ENCODE measurements at places on chromosomes 12 and 14. TPM values are rescaled to one million over a fixed set of nuclear protein-coding genes. Genes with fewer than 3 reads are reported as not detected.

Gene NPAS3
- total RNA-seq, result 2.8 TPM

Gene KRT82
- not detected for total RNA-seq

DNA sequence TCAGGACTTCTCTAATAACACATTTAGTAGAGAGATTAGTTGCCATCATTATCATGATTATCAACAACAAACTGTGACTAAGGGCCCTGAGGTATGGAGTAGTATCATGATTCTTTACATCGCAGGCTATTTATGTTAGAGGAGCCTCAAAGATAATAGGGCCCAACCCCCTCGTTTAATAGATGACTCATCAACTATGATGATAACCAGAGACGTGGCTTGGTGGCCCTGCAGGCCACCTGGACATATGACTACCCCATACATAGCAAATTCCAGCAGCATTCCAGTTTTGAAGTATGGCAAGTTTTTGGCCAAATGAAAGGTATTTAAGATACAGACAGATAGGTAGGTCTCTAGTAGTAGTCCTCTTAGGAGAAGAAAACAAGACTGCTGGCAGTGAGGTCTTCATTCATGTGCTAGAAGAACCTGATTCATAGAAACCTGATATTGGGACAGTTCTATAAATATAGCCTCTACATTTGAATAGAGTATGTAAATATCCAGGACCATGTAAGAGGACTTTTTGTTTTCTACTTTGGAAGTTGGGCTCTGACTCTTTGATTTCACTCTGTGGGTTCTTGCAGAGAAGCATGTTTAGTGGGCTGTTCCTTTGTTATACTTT is 5.6 kb downstream of the RIC8B start:
- no peak for DNase-seq

DNA sequence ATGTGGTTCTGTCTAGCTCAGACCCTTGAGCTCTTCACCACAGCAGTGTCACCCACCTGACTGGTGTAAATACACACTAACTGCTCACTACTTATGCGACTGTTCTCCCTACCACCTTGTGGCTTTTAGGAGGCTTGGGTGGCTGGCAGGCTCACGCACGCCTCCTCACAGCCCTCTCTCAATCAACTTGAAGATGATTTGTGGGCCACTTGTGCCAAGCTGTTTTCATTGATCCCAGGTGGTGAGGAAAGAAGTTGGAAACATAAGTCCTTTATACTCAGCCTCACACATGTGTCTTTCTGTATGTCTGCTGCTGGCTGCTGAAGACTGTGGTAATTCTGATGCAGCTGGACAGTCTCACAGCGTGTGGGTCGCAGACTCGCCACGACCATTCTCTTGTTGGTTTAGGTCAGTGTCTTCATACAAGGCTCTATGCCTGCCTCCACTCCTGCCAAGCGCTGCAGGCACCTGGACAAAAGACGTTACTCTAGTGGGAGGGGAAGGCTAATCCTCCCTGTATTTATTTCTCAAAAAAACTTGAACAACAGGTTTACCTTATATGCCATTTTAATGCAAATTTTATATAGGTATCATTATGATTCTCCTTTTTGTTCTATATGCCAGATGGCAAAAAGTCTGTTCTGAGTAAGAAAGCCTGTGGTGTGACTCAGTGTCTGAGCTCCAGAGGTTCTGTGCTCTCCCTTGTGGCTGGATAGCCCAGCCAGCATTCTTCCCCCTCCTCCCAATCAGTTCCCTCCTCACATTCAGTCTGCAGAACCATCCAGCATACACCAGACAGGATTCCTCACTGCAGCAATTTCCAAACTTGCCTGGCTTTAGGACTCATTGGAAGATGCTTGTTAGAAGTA is 115.6 kb downstream of the DIP2B start:
- DNase-seq, result no peak

Data from heart right ventricle (tissue), 16 donors.